ENCODE measurements at places on chromosomes 13 and 19.

DNA sequence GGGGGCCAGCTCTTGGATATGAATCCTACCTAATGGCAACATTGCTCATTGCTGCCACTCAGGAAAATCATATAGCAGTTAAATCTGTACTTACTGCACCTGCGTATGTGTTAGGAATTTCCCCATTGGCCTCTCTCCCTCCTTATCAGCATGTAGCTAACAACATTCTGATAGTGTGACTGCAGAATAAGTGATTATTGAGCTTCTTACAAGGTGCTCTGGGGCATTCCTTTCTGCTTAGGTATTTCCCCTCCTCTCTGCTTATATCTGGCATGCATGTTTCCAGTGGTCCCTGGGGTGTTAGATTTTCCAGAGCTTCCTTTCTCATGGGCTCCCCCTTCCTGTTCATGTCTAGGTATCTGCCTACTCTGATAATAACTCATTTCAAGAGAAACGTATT, 414.1 kb upstream of the SLITRK1 start:
- no peak for DNase-seq

DNA sequence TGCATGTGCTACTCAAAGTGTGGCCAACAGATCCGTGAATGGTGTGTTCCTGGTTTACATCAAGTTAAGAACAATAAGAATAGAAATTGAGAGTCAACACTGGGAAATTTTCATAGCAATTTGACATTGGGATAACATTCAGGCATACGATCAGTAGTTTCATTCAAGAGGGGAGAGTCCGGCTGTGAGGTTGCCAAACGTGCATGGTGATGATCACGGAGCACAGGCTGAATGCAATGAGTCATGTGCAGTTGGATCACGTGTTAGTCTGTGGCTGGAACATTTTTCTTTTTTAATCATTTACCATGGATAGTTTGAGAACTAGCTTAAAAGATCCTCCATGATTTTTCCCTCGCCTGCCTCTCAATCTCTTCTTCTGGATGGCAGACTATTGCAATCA, 2.5 kb upstream of the DCT start:
- DNase-seq: no peak

GRCh38 chr13:92621985-92622384, 604.6 kb upstream of the GPC6 start:
- DNase-seq: no peak

- no peak for DNase-seq
These were observed 345.8 kb downstream of the RBM26 start for GRCh38 chr13:79060216-79060615.

DNA sequence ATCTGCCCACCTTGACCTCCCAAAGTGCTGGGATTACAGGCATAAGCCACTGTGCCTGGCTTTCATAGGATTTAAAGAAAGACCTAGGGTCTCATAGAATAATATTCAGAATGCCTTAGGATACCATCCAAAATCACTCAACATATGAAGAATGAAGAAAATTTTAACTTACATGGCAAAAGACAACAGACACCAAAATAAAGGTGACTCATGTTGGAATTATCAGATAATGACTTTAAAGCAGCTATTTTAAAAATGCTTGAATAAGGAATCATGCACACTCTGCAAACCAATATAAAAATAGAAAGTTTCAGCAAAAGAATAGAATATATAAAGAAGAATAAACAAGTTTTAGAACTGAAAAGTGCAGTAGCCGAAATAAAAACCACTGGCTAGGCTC, 29.3 kb downstream of the ZNF566 start:
- DNase-seq: no peak

DNA sequence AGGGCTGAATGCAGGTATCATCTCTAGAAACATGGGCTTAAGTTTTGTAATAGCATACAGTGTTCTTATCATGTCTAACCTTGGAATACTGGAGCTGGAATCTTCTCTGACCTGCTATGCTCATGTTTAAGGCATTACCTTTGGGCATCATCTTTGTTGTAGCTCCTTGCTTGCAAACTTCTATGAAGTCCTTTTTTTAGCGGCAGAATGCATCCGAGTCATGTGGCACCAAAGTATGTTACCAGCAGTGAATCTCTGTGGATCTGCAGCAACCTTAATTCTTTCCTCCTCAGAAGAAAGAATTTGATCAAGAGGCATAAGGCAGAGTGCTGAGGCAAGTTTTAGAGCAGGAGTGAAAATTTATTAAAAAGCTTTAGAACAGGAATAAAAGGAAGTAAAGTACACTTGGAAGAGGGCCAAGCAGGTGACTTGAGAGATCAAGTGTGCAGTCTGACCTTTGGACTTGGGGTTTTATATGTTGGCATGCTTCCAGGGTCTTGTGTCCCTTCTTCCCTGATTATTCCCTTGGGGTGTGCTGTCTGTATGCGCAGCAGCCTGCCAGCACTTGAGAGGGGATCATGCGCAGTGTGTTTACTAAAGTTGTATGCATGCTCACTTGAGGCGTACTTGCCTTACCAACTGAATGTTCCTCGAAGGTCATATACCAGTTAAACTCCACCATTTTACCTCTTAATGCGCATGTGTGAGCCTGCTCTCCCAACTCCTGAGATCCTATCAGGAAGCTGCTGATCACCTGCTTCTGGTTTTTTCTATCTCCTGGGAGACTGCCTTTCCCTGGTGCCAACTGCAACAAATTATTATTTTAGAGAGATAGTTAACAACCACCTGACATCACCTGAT, 115.5 kb downstream of the LACC1 start:
- no peak for DNase-seq

- no peak for DNase-seq
These were observed 387.1 kb upstream of the SGCG start for GRCh38 chr13:22793598-22794134.

DNA sequence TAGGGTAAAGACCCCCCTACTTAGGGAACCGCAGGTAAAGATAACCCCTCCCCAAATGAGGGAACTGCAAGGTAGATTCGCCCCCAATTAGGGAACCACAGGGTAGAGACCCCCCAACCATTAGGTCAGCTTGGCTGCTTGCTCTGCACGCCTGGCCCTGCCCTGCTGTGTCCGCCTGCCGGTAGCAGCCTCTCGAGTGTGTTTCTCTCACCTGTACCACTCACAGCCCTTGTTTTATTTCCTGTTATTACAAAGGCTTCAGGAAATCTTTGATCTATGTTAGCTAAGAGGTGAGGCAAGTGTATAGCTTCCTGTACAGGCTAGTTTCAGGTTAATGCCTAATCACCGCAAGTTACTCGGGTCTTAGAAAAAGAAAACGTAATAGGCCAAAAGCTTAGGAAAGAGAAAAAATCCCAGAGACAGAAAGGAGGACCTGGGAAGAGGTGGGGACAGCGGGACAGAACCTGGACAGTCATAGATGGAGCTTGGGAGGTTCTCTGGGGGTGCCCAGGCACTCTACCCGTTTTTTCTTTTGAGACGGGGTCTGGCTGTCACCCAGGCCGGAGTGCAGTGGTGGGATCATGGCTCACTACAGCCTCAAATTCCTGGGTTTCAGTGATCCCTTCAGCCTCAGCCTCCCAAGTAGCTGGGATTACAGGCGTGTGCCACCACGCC, 23.1 kb upstream of the EIF3G start:
- no peak for DNase-seq

DNA sequence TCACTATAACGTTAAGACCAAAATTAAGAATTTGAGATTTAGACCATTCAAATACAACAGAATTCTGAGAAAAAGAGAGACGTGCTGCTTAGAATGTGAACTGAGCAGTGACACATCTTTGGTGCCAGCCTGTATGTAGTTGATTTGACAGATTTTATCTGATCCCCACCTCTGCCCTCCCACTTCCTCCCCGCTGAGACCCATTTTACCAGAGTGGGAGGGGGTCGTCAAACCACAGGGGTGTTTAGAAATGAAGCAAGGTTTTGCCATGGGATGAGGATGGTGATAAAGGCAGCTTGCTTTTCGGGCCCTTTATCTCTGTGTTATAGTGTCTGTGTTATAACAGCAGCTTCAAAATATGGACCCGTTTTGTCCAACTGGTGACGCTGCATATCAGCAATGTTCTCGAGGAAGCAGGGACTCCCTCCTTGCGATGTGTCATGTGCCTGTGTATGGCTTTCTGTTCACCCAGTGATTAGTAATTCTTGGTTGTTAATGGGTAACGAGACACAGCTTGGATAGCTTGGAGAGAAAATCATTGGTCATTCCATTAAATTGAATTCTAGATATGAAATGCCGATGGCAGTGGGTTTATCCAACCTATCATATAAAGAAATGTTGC, 125.0 kb downstream of the HS6ST3 start:
- DNase-seq: no peak

DNA sequence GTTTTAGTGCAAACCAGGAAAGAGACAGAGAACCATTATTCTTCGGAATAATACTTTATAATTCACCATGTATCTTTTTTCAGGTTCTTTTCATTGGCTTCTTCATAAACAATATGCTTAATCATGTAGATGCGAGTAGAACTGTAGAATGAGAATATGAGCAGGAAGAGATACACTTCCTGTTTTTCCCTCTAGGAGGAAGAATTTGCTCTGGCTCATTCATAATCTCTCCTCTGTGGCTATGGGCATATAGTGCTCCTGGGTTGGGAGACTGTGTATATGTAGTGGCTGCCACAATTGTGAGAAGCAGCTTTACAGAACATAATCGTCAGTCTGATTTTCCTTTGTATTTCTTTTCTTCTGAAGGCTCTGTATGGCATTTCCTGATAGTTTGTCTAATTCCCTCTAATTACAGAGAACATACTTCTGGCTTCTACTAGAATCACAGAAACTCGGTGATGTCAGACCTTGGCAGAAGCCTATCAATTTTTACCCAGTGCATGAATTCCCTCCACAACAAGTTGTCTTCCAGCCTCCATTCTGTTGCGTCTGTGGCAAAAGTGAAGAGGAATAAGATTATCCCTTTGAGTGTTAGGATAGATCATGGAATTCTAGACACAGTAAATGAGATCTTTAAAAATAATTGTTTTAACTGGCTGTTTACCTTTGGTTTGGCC, 2.9 kb upstream of the DCLK1 start:
- no peak for DNase-seq

DNA sequence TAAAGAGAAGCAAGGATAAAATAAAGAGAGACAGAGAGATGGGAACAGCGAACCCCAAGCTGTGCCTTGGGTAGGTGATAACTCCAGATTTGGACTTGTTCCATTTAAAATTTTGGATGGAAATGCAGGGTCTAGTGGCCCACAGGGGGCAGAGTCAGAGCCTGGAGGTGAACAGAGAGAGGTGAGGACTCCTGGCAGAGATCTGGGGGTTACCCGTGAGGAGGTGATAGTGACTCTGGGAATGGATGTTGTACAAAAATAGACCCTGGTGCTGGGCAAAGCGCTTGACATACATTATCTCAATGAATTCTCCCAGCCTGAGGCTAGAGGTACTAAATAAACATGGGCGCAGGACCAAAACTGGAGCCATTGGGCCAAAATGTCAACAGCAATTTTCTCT, 14.3 kb upstream of the DHRS12 start:
- no peak for DNase-seq
